ENCODE measurements at places on chromosomes 3 and 15.
A peak's percentile ranks its signal among the peaks of the same experiment; 100 is the strongest.

DNA sequence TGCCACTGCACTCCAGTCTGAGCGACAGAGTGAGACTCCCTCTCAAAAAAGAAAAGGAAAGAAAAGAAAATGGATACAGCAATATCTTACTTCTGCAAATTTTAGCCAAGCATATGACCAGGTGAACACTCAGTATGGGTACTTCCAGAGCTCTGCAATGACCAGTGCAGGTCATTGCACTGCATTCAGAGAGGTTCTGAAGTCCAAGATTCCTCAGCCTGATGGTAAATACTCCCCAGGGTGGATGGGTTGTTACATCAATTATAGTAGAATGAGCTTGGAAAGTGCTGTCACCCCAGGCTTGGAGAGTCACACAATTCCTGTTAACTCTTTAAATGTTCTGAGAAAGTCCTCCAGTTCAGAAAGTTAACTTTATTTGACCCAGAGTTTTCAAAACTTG is 103.7 kb downstream of the RPLP1 start:
- DNase-seq, result no peak

DNA sequence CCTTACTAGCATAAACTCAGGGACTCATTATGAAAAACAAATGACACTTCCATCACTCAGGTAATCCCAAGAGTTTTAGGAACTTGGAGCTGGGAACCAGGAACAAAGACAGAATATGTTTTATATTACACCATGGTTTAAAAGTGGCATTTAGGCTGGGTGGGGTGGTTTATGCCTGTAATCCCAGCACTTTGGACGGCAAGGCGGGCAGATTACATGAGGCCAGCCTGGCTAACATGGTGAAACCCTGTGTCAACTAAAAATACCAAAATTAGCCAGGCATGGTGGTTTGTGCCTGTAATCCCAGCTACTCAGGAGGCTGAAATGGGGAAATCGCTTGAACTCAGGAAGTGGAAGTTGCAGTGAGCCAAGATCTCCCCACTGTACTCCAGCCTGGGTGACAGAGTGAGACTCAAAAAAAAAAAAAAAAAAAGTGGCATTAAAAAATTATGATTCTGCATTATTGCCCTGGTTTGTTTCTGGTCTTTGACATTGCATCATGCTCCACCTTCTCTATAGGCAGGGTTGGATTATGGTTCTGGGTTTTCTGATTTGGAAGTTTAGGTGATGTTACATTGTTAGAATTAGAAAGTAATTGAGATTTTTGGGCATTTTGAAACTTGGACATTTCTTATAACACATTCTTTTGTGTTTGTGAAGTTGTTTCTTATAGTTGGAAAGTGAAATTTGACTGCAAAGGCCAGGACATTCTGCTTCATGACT is 19.0 kb downstream of the SQOR start:
- no peak for DNase-seq

DNA sequence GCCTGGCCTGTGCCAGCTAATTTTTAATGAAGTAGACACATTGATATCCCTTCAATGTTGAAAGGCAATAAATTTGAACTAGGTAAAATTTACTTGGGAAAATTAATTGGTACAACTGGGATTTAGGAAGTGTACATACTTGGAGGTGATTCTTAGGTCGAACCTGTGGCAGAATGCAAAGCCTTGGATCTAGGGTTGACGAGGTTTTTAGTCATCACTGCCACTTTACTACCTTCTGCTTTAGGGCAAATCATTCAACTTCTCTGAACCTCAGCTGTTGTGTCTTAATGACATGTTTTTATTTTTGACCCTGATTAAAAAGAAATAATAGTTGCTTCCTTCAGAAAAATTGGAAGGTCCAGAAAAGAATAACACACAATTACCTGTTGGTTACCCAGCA is 2.5 kb downstream of the APPL1 start:
- DNase-seq, result no peak

DNA sequence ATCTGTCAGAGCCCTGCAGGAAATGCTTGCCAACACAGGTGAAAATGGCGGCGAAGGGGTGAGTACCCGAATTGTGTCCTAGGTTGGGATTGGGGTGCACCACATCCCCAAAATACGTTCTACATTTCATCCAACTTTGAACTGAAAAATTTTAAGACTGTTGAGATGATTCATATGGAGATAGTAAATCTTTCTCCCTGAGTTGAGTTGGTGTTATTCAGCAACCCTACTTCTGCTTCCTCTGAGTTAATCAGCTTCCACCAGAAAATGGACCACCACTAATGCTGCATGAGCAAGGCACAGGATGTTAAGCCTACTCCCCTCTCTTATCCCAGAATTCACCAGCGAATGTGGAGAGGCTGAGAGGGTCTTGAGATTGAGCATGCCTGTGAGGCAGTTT is 192.9 kb downstream of the RYR3 start:
- no peak for DNase-seq

DNA sequence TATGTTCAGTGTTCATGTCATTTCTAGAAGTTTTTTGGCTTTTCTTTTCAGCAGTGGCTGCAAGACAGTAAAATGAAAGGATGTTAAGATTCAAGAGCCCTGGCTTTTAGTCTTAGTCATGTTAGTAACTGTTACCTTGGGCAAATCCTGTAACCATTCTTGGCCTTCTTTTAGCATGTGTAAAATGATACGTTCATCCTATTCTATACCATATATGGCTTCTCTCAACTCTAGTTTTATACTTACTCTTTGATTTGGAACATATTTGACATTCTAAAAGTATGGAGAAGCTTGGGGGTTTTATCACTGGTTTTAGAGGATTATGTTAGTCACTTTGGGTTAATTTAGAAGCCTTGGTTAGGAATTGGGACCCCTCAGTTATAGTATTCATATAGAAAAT is 20.1 kb downstream of the GTF2E1 start:
- DNase-seq, result peak; percentile 9

DNA sequence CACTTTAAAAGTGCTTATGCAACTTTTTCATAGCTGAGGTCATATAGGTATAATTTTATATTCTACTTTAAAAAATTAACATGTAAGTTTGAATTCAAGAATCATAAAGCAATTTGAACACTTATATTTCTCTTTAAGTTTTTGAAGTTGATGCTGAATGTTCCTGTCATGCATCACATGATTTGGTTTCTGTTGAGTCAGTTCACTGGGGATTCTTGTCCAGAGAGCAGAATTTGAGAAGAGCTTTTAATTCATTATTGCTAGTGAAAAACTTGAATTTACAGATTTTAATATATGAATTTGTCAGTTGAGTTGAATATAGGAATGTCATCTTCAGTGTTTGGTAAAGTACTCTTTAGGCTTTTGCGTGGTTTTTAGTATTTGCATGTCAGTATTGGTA is 7.9 kb downstream of the SLC25A26 start:
- DNase-seq, result no peak

DNA sequence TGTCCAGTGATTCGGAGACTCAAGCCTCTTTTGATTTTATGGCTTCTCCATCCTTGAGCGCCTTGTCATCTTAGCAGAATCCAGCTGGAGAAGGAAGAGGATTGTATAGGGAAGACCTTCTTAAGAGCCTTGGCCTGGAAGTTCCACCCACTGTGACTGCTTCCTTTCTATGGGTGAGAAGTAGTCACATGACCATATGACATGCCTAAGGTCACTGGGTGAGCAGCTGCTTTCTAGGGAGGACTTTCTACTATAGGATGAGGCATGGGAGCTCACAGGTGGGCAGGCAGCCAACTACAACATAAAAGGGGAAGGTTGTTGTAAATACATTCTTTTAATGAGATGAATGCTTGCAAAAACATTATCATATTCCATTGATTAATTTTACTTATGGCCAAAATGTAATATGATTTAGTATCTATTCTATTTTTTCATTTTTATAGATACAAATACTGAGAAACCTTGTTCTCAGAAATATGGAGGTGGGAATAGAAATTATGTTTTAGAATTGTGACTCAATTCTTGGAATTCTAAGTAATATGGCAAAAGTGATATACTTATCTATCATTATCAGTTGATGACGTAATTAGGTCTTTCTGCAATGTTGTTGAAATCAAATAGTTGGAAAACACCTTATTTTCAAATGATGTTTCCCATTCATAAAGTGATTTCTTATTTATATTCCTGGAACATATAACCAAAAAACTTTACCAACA is 53.6 kb upstream of the MINAR1 start:
- DNase-seq, result no peak

- DNase-seq, result no peak
Observed at GRCh38 chr3:71119171-71119570, 464.4 kb downstream of the FOXP1 start.

GRCh38 chr15:41022487-41023090 is 69.3 kb downstream of the CHAC1 start:
- DNase-seq, result peak; percentile 32

DNA sequence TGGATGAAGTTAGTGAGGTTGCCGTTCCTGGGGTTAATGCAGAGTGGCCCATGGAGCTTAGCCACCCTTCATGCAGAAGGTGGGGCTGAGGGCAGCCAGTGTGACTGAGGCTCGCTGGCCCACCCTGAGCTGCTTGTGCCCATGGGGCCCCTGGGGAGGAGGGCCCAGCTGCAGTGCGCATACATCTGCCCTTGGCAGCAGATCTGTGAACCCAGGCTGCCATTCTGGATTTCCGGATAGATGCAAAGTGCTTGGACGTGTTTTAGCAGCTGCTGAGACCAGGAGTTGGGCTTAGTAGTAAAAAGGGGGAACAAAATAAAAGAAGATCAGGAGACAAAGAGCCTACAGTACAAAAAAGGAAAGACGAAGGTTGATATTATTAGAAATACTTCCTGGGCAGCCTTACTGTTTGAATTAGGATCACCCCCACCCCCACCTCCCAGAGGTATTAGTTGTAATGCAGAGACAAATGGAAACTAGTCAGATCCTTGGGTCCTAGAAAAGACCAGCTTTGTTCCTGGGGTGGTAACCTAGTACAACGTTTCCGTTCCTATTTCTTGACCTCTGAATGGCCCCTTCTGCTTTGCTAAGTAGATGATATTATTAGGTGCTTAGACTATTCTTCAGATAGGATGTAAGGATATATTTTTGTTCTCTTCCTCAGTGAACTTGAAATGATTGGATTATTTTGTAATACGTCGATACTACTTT is 70.2 kb downstream of the IGF1R start:
- no peak for DNase-seq

DNA sequence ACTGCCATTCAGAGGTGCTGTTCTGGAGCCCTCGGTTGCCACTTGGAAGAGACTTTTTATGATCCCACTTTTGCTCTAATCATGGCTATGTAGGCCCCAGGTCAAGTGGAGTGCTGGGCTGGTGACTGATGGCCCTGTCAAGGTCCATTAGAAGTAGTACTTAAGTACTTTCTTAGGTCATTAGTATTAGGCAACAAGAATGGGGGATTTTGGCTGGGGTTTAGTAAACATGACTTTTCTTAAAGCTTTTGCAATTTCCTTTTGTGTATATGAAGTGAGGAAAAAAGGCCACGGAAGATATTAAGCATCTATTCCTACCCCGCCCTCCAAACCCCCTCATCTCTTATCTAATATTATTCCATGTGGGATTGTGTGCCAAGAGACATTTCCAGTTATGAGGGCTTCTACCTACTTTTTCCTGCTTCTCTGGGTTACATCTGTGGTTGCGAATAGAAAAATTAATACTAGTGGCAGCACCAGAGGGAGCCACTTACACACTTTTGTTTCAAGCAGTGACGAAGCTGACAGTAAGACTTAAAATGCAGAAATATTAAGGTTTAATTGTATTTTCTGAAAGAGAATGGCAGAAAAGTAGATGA is 13.9 kb downstream of the NLGN1 start:
- no peak for DNase-seq

- no peak for DNase-seq
Observed at GRCh38 chr15:65910341-65910740, 41.0 kb downstream of the RAB11A start.

- no peak for DNase-seq
Observed at GRCh38 chr3:171508676-171509075, 48.5 kb upstream of the TNIK start.

GRCh38 chr3:149604125-149604875 is 53.5 kb downstream of the WWTR1 start:
- DNase-seq, result no peak

DNA sequence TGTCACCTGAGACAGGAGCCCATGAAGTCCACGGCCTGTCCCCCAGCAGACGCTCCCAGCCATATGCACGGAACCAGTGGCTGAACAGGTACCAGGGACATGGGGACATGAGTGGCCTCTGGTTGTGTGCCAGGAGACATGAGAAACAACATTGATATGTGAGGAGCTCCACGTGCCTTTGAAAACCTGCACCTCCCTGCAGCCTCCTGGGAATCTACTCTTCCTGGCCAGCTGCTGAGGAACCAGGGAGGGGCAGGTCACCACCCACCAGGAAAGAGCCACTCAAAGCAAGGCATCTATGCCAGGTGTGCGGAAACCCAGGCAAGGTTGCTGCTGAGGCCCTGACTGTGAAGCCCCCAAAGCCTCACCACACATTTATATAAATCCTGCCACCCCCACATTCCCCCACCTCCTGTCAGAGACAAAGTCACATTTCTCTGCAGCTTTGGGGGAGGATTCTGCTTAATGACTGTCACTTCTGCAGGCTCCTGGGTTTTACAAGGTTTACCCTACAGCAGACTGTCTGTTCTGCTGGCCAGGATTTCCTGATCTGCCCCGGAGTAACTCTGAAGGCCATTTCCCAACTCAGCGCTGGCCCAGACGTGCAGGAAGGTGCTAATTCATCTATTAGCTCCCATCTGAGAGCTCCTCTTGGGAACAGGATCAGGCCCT is 110.8 kb downstream of the ADCY5 start:
- DNase-seq, result no peak

GRCh38 chr3:157089455-157090221 is 70.3 kb downstream of the CCNL1 start:
- DNase-seq, result peak; percentile 38

GRCh38 chr3:50112462-50112861 is 23.7 kb downstream of the RBM5 start:
- no peak for DNase-seq

- no peak for DNase-seq
Observed at GRCh38 chr3:127711021-127711695, 38.4 kb downstream of the ABTB1 start.

GRCh38 chr3:65597952-65598413 is 440.7 kb downstream of the MAGI1 start:
- DNase-seq, result no peak

- no peak for DNase-seq
Observed at GRCh38 chr3:33980252-33980651, 181.8 kb downstream of the PDCD6IP start.

DNA sequence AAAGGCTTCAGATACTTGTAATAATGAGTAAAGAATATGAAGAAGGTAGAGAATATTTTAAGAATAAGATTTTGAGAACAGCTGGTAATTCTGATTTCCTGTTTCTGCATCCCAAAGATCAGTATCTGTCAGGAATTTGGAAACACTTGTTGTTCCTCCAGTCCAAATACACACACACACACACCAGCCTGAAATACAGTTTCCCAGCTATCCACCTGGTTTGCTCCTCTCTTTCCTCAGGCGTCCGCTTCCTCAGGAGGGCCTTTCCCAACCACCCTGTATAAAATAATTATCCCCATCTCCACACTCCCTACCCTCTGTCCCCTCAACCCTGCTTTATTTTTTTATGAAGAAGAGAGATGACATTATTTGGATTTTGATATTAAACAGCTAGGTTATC is 2.0 kb upstream of the FSIP1 start:
- no peak for DNase-seq

- no peak for DNase-seq
Observed at GRCh38 chr3:81723732-81724313, 37.6 kb downstream of the GBE1 start.

- DNase-seq, result no peak
Observed at GRCh38 chr15:78104566-78105475, 12.5 kb downstream of the SH2D7 start.
